ENCODE measurements at places on chromosomes 16 and 17. TPM values are rescaled to one million over a fixed set of nuclear protein-coding genes. Genes with fewer than 3 reads are reported as not detected.
A peak's percentile ranks its signal among the peaks of the same experiment; 100 is the strongest.

The KRTAP4-3 gene
- total RNA-seq, result not detected

The HSD11B2 gene
- total RNA-seq, result not detected

The HAP1 gene
- total RNA-seq, result not detected

DNA sequence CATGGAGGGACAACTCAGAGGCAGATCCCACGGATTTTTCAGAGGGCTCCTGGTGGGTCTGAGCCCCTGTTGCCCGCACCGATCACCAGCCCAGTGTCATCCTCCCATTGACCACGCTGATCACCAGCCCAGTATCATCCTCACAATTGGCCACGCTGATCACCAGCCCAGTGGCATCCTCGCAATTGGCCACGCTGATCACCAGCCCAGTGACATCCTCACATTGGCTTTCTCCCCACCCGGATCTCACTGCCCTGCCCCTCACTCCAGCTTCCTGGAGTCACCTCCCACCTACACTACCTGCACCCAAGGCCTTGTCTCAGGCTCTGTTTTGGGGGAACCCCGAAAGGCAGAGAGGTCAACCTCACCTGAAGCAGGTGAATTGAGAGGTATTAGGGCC lies 358.2 kb upstream of the TNRC6C start:
- DNase-seq, result no peak

- no peak for DNase-seq
Observed at GRCh38 chr16:48534601-48535340, 75.2 kb downstream of the N4BP1 start.

DNA sequence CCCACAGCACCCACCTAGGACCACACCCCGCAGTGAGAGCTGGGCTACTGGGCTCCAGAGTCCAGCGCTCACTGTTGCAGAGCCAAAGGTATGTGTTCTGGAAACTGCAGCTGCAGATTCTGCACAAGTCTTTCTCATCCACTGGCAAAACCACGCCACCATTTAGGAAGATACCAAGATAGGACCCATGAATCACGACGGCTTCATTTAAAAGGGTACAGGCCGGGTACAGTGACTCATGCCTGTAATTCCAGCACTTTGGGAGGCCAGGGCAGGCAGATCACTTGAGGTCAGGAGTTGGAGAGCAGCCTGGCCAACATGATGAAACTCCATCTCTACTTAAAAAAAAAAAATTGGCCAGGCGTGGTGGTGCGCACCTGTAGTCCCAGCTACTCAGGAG lies 18.8 kb downstream of the FOXF1 start:
- DNase-seq, result peak; percentile 53

DNA sequence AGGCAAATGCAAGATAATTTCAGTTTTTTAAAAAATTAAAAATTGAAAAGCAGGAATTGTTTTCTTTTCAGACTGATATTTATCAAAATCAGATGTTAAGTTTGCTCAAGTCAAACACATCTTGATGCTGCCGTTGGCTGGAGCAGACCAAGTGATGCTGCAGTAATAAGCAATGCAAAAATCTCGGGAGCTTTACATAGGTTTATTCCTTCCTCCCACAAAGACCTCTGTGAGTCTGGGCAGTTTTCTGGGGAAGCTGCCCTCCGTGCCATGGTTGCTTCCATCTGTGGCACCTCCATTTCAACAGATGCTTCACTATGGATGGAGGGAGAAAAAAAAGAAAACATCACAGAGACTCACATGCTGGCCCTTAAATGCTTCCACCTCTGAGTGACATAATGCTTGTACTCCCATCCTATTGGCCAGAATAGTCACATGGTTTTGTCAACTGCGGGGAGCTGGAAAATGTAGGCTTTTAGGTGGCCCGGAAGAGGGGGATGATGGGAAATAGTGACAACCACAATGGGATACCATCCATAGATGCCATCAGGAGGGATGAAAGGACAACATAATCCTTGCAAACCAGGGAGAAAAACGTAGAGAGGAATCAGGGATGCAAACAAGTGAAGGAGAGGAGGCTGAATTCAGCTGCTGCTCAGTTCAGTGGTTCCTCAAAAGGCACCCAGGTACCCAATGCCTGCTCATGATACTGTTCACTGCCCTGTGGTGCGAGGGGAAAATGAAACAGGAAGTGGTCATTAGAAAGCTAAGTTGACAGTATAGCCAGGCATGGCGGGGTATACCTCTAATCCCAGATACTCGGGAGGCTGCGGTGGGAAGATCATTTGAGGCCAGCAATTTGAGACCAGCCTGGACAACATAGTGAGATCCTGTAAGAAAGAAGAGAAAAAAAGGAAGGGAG lies 13.5 kb upstream of the ERCC4 start:
- no peak for DNase-seq

DNA sequence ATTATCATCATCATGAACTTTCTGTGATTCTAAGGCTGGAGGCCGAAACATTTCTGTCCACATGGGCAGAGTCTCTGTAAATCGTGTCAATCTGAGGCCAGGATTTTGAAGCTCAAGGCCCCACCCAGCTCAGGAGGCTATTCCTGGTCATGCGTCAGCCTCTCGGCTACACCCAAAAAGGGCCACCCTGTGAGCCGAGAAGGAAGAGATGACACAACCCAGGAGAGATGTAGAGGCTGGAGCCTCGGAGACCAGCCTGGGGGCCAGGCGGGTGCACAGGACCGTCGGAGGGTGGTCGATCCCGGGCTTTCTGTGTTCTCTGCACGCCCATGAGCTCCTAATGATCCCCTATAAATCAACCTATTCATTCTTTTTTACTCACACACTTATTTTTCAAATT lies 1.1 kb upstream of the CACNG1 start:
- no peak for DNase-seq

GRCh38 chr17:4334776-4335584 lies 31.5 kb downstream of the UBE2G1 start:
- DNase-seq, result no peak

GRCh38 chr16:4882000-4882632 lies 34.8 kb downstream of the UBN1 start:
- no peak for DNase-seq

DNA sequence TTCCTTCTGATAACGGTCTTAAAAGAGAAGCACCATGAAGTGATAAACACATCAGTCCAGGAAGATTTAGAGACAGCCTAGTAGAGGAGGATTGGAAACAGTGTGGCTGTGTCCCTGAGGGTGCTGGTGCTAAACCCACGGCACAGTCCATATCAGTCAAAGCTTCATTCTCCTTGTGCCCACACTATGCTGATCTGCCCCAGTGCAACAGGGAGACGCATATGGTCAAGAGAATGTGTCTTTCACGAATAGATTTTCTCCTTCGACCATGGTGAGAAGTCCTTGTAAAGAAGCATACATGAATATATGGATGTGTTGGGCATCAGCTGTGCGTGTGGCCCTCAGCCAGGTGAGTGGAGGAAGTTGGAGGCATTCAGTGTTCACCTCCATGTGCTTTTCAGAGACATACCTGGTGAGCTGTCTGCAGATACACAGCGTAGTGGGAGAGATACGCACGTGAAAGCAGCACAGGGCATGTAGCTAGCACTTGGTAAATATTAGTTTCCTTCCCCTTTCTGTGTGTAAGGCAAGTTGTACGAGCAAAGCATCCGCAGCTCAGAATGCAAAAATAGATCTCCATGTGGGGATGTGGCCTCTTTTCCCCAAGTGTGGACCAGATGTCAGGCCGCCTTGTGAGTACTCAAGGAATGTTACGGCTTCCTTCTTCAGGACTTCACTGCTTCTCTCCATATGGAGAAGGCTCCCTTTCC lies 29.4 kb downstream of the HLF start:
- DNase-seq, result no peak

DNA sequence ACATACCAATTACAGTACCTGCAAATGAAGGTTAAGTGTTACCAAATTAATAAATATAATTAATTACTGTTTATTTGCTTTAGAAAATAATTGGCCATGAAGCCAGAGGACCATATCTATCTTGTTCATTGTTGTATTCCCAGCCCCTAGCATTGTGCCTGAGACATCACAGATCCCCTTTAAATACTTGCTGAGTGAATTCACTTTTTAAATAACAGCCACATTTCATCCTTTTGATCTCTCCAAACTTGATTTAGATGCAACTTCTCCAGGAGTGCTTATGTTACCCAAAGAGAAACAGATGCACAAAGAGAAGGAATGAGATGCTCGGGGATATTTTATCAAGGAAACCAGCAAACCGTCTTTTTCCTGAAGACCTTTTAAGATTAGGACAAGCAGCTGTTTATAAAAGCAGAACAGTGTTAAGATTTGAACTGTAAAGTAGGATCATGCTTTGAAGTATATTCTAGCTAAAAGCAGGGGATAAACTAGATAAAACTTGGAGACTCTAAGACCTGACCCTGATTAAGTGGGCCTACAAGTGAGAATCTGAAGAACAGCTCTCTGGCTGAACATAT lies 66.3 kb downstream of the CHD9 start:
- no peak for DNase-seq
